ENCODE measurements at places on chromosomes 12 and 14.

- peak; percentile 57 for DNase-seq
Observed at GRCh38 chr12:42130672-42131402, 13.8 kb downstream of the GXYLT1 start.

DNA sequence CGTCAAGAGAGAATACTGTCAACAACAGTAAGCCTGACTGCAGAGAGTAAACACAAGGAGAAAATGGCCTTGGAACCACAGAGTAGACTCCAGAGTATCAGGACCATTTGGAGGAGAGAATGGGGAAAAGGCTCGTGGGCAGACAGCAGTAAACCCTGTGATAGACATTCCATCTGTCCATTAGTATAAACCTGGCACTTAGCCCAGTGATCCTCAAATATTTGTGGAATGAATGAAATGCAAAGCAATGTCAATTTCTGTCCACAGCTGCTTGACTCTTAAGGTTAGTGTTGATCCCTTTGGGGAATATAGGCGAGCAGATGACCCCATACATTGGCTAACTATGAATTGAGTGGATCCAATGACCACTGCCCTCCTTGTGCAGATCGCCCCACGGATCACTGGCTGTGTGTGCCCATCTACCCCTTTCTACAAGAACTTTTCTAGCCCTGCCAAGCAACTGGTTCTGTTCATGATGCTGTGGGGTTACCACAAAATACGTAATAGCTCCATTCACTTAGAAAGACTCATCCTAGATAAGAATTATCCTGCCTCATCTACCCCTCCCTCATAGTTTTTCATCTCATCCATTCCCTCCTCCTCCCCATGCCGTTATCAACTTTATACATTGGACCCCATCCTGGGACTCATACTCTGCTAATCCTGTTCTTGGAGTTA, 846.8 kb downstream of the NRXN3 start:
- no peak for DNase-seq

DNA sequence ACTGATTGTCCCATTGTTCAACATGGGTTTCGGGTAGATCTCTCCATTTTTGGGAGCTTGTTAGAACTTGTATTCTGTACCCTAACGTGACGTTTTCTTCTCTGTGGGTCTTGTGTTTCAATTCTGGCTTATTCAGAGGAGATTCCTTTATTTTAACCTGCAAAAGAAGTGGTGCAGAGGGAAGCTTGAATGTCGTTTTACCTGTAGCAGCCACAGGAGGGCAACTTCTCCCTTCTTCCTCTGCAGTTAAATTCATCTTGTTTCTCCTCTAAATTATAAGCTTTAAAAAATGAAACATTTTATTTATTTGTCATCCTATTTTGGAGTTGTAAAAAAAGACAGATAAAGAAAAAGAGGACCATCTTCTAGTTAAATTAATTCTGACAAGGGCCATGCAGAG, 13.7 kb upstream of the CLEC4D start:
- DNase-seq: no peak

GRCh38 chr14:91361233-91361811, 56.3 kb downstream of the CCDC88C start:
- DNase-seq: peak; percentile 46

GRCh38 chr12:91922674-91923073, 223.0 kb downstream of the BTG1 start:
- no peak for DNase-seq

GRCh38 chr14:38168416-38168815, 39.3 kb upstream of the SSTR1 start:
- no peak for DNase-seq

GRCh38 chr12:97038834-97039233, 131.8 kb downstream of the NEDD1 start:
- no peak for DNase-seq

DNA sequence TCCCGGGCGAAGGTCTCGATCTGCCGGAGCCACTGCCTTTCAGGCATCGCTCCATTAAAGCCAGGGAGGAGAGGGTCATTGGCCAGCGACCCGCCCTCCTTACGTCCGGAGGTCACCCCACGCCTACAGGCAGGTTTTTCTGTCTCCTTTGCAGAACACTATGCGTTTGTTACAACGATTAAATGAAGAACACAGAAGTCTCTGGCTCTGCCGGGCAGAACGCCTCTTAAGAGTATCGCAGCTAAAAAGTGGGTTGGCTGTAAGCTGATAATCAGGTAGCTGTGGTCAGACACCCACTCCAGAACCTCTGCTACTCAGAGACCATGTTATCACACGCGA, 15.0 kb downstream of the OTX2 start:
- DNase-seq: no peak

- no peak for DNase-seq
Observed at GRCh38 chr12:116636608-116637519, 77.7 kb downstream of the MAP1LC3B2 start.

GRCh38 chr14:75333606-75334548, 55.2 kb downstream of the FOS start:
- DNase-seq: peak; percentile 70

DNA sequence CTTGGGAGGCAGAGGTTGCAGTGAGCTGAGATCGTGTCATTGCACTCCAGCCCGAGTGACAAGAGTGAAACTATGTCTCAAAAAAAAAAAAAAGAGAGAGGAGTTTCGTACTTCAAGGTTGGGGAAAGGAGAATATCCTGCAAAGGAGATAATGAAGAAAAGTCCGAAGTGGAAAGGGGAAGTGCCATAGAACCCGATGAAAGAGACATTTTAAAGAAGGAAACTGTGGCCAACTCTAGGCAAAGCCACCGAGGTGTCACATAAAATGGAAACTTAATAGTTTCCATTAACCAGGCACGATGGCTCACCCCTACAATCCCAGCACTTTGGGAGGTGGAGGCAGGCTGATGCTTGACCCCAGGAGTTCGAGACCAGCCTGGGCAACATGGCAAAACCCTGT, 15.0 kb upstream of the LTBP2 start:
- DNase-seq: no peak

- no peak for DNase-seq
Observed at GRCh38 chr14:100680439-100681051, 46.1 kb upstream of the DLK1 start.

DNA sequence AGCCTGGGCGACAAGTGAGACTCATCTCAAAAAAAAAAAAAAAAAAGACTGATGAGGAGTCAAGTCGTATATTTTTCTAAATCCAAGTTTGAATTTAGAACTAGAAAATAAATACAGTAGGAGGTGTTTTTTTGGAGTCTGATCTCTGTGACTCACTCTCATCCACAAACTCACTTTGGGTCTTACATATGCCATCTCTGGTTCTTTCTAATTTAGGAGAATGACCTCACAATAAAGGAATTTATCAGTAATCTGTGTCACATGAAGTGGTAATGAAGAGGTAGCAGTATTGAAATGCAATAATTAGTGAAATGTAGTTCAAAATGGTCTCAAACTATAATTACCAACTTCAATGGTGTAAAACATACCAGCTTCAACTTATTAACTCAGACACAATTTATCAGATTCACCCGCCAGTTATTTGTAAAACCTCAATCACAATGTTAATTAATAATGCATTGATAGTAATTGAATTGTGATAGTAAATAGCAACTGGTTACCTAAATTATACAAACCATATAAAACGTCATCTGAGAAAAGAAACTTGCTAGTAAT, 4.4 kb upstream of the CFL2 start:
- DNase-seq: no peak

DNA sequence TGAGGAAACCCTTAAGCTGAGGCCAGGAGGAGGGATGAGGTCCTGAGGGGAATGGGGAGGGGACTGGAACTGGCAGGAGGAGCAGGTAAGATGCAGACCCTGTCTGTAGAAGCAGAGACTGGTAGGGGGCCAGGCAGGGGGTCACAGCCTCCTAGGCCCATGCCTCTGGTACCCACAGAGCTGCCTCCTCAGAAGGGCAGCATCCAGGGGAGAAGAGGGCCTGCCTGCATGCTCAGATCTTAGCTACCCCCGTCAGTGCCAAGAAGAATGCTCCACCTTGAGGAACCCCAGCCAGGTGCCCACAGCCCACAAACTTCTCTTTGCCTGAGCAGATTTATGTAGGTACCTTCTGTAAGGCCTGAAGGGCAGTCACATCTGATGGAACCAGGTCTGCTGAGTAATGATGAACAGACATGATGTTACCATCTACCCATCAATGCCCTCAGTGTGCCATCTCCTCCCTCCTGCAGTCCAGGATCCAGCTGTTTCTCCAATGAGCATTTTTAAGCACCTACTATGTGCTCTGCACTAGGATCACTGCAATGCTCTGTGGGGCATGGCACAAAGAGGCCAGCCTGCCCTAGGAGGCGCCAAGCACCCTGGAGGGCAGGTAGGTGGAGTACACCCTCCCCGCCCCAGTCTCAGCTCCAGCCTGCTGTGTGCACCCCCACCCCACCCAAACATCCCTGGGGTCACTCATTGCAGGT, 24.8 kb upstream of the ZFP36L1 start:
- DNase-seq: no peak

DNA sequence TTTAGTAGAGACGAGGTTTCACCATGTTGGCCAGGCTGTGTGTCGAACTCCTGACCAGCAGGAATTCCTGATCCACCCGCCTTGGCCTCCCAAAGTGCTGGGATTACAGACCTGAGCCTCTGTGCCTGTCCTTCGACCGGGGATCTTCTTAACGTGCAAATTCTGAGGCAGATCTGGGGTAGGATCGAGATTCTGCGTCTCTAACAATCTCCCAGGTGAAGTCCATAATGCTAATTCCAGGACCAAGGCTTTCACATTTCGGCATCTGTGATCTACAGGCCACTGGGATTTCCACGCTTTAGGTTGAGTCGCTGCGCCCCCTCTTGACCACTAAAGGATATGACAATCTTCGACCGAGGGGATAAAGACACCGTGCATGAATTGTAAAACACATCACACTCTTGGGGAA, 24.8 kb downstream of the FOS start:
- DNase-seq: peak; percentile 43

GRCh38 chr12:64810831-64811230, 13.6 kb upstream of the TBC1D30 start:
- DNase-seq: no peak

DNA sequence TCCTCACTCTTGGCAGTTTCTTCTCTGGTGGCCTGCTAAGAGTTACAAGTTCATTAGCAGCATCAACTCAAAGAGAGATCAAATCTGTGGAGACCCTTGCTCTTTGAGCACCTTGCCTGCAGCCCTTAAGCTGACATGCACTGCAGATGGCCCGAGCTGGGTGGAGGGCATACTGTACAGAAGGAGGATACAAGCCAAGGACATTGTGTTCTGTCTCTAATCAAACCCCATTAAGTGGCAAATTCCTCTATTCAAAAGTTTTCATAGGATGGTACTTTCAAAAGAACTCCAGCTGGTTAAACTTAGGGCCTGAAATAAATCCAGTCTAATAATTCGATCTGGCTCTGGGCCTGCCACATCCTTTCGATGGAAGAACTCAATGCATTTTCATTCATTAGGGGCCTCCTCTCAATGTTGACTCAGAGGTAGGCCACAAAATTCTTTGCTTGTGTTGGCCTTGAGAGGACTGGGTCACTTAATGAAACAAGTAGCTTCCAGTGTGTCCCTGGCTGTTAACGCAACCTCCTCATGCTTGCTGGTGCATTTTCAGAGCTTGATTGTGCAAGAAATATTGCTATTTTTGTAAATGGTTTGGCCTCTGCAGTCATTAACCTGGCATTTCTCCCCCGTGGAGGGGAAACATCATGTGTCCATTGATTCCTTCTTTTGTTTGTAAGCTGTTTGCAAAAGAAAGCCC, 318.2 kb downstream of the NUAK1 start:
- no peak for DNase-seq

DNA sequence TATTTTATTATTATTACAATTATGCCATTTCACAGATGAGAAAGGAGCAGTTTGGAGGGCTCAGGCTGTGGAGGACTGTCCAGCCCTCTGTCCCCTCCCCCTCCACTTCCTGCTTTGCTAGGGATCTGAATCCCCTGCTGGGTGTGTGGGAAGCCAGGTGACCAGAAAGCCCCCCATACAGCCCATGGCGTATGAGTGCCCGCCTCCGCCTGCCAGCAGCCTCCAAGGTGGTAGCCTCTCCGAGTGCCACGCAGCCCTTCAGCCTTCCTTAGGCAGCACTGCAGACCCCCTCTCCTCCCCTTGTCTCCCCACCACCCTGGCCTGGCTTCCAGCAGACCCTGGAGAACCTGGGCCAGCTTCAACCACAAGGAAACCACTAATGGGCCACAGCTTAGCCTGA, 12.6 kb downstream of the DTX1 start:
- no peak for DNase-seq

DNA sequence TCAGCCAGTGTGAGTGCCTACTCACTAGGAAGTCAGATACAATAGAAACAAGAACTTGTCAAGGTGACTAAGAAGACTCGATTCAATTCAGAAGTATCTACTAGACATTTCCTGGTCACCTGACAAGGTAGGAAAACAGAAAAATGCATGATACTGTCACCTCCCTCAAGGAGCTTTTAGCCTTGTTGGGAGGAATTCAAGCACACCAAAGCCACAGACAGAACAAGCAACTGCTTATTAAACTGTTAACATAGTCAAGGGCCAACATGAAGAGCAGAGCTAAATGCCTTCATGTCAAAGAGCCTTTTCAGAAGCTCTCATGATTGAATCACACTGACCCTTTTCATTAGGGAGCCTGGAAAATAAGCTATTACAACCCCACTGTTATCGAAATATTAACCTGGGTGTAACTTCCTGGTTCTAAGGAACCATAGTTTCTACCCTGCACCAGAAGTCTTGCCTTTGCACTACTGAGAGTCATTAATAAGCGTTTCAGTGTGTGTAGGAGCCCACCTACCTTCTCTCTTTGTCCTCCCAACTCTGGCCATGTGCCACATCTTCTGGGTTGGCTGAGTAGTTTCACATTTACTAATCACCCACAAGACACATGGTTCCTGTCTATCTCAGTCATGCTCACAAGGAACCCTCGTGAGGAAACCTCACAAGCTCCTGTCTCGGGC, 31.0 kb upstream of the LGALS3 start:
- no peak for DNase-seq

- no peak for DNase-seq
Observed at GRCh38 chr12:71139153-71139735, 18.6 kb downstream of the TSPAN8 start.

DNA sequence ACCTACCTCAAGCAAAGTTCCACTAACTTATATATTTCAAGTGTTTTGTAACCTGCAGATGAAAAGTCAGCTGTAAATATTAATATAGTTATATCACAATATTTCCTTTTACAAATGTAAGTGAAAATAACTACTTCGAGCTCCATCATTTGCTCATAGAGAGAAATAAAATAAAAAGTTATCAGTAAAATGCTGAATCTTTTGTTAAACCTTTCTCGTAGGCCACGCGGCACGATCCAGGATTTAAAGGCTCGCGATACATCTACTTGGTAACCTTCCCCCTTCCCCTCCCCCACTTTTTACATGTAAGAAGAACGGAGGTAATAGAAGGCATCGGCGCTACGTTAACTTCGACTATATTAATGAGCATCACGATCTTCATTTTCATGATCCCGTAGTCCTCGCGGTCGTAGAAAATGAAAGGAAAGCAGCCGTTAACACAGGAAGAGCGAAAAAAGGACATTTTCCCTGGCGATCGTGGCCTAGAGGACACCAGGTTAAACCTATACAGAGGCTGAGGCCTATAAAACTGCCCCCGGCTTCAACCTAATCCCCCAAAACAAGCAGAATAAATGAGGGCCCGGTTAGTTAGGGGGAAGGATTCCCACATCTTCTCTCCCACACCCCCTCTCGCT, 508 bp downstream of the HNRNPC start:
- DNase-seq: no peak

GRCh38 chr14:94638339-94638738, 26.1 kb downstream of the SERPINA3 start:
- DNase-seq: no peak

- no peak for DNase-seq
Observed at GRCh38 chr12:27583057-27583797, 59.2 kb downstream of the PPFIBP1 start.

GRCh38 chr12:43883311-43883710, 47.4 kb downstream of the TMEM117 start:
- no peak for DNase-seq

- no peak for DNase-seq
Observed at GRCh38 chr14:53346988-53347387, 193.9 kb upstream of the DDHD1 start.

Measured in right cardiac atrium (tissue), 5 donors.